Activated naive CD8-positive, alpha-beta T cell treated with anti-CD3 and anti-CD28 coated beads for 36 hours (primary cell): ENCODE measurements at places on chromosomes 2 and 18.

GRCh38 chr2:10220045-10220901 lies 82.4 kb upstream of the HPCAL1 start:
- H3K27ac ChIP-seq = no peak overlapping the region
- H3K27me3 ChIP-seq = no peaks in the 10 kb centered on the region
- no peak for DNase-seq
- no peak overlapping the region for H3K4me3 ChIP-seq
- no peaks in the 10 kb centered on the region for H3K36me3 ChIP-seq

DNA sequence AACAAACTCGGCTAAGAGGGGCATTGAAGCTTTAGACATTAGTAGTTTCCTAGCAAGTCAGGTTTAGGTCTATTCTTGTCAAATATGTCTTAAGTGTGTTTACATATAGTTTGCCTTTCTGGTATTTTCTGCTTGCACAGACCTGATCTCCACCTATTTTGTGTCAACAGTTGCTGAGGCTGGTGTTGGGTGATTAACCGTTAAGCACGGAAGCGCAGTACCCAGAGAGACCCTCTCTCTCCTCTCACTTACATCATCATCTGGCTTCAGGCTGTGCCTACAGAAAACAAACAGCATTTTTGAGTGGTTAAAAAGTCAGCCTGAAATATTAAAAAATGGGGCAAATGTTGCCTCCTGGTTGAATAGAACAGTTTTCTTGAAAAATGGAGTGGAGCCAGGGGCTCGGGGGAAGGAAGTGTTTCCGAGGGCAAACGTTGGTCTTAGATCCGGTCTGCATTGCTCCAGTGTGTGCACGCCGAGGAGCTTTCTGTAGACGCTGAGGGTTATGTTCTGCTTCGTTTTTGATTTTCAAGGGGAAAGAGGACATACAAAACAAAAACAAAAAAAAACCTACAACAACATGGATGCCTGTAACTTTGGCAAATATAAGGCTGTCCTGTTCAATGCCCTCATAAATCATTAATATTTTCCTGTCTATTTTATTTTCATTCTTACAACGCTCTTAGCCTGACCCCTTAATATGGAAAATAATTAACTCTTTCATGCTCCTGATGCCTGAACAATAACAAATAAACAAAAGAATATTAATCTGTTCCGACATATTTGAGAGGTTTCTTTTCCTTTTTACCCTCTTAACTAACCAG lies 120.8 kb downstream of the MEIS1 start:
- peaks cover 6% of the 10 kb centered on the region for H3K4me1 ChIP-seq
- H3K27me3 ChIP-seq = peaks cover 23% of the 10 kb centered on the region
- DNase-seq = no peak
- H3K4me3 ChIP-seq = peak overlapping the region; percentile 25
- no peaks in the 10 kb centered on the region for H3K36me3 ChIP-seq
- H3K27ac ChIP-seq = no peak overlapping the region

GRCh38 chr2:74585406-74586185 lies 31.1 kb downstream of the DOK1 start:
- H3K27ac ChIP-seq = peak overlapping the region; percentile 25
- DNase-seq = peak; percentile 32

- H3K4me1 ChIP-seq = peaks cover 5% of the 10 kb centered on the region
- H3K27me3 ChIP-seq = no peaks in the 10 kb centered on the region
- no peak overlapping the region for H3K27ac ChIP-seq
- no peaks in the 10 kb centered on the region for H3K36me3 ChIP-seq
These were observed 218.4 kb downstream of the ANAPC1 start for GRCh38 chr2:111665551-111666116.

DNA sequence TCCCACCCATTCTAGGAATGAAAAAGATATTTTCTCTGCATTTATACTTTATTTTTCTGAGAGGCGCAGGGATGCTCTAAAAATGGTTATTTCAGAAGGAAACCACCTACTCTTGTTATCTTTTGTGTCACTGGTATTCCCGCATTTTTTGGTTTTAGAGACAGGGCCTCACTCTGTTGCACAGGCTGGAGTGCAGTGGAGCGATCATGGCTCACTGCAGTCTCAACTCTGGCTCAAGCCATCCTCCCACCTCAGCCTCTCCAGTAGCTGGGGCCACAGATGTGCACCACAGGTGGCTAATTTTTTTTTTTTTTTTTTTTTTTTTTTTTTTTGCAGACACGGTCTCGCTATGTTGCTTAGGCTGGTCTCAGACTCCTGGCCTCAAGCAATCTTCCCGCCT lies 135.9 kb downstream of the NCK2 start:
- H3K27ac ChIP-seq = no peak overlapping the region
- peaks cover 81% of the 10 kb centered on the region for H3K4me1 ChIP-seq
- DNase-seq = no peak
- peaks cover 90% of the 10 kb centered on the region for H3K36me3 ChIP-seq

- no peak overlapping the region for H3K27ac ChIP-seq
- H3K4me3 ChIP-seq = no peak overlapping the region
- DNase-seq = no peak
These were observed 244.9 kb downstream of the KLHL29 start for GRCh38 chr2:23629772-23630480.

GRCh38 chr2:117222809-117223208 lies 591.7 kb upstream of the DDX18 start:
- no peaks in the 10 kb centered on the region for H3K4me1 ChIP-seq
- no peaks in the 10 kb centered on the region for H3K36me3 ChIP-seq
- H3K27me3 ChIP-seq = no peaks in the 10 kb centered on the region

DNA sequence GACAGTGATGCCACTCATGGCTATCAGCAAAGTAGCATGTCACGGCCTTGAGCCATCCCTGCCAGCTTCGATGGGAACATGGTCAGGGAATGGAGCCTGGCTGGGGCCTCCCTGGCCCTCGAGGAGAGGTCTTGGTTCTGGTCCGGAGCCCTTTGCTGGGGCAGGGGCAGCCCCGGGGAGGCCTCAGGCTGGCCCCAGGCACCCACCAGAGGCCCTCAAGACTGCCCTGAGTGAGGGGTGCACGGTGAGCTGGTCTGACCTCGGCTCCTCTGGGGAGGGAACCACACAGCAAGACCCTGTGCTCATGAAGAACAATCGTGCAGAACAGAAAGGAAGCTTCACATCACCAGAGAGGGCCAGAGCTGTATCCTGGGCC lies 75.2 kb upstream of the OTOS start:
- no peak overlapping the region for H3K27ac ChIP-seq
- H3K4me1 ChIP-seq = peaks cover 1% of the 10 kb centered on the region
- no peak overlapping the region for H3K4me3 ChIP-seq
- peaks cover 3% of the 10 kb centered on the region for H3K27me3 ChIP-seq

- H3K36me3 ChIP-seq = no peaks in the 10 kb centered on the region
- no peaks in the 10 kb centered on the region for H3K27me3 ChIP-seq
- H3K27ac ChIP-seq = no peak overlapping the region
- no peak overlapping the region for H3K4me3 ChIP-seq
- no peak for DNase-seq
These were observed 136.4 kb downstream of the SCG2 start for GRCh38 chr2:223465793-223466192.

GRCh38 chr2:234427081-234428061 lies 69.5 kb downstream of the ARL4C start:
- peak overlapping the region; percentile 67 for H3K4me3 ChIP-seq
- peaks cover 74% of the 10 kb centered on the region for H3K4me1 ChIP-seq
- H3K36me3 ChIP-seq = peaks cover 18% of the 10 kb centered on the region
- H3K27ac ChIP-seq = peak overlapping the region; percentile 98

DNA sequence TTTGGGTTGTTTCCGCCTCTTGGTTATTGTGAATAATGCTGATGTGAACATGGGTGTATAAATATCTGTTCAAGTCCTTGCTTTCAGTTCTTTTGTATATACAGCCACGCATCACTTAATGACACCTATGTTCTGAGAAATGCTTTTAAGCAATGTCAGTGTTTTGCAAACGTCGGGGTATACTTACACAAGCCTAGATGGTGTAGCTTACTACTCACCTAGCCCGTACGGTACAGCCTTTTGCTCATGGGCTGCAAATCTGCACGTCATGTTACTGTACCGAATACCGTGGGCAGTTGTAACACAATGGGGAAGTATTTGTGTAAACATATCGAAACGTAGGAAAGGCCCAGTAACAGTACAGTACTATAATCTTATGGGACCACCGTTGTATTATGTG lies 12.4 kb downstream of the RALB start:
- no peak overlapping the region for H3K27ac ChIP-seq
- DNase-seq = no peak
- H3K36me3 ChIP-seq = peaks cover 19% of the 10 kb centered on the region
- H3K27me3 ChIP-seq = no peaks in the 10 kb centered on the region
- H3K4me3 ChIP-seq = no peak overlapping the region

GRCh38 chr2:172339371-172340010 lies 87.9 kb upstream of the ITGA6 start:
- DNase-seq = no peak
- H3K4me3 ChIP-seq = peak overlapping the region; percentile 11
- H3K27me3 ChIP-seq = no peaks in the 10 kb centered on the region
- H3K27ac ChIP-seq = peak overlapping the region; percentile 35

DNA sequence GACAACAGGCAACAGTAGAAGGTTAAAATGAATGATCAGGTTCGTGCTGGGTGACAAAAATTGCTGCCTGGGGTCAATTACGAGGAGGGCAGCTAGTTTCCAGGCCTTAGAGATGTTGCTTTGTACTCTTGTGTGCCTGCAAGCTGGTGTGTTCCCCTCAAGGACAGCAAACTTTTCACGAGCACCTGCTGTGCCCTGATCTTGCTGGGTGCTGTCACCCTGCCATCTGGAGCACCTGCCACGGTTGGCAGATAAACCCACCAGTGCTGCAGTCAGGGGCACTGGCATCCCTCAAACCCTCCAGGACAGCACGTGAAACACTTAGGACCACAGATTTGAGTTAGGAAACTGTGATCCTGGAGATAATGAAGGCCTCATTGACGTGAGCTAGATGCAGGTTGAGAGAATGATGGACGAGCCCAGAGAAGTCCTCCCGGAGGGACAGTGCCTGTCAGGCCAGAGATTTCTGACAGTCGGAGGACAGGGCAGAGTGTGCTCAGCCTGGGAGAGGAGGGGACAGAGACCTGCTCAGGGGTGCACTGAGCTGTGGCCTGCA lies 104.3 kb upstream of the RAB12 start:
- DNase-seq = no peak
- H3K27me3 ChIP-seq = peaks cover 3% of the 10 kb centered on the region
- H3K36me3 ChIP-seq = no peaks in the 10 kb centered on the region

DNA sequence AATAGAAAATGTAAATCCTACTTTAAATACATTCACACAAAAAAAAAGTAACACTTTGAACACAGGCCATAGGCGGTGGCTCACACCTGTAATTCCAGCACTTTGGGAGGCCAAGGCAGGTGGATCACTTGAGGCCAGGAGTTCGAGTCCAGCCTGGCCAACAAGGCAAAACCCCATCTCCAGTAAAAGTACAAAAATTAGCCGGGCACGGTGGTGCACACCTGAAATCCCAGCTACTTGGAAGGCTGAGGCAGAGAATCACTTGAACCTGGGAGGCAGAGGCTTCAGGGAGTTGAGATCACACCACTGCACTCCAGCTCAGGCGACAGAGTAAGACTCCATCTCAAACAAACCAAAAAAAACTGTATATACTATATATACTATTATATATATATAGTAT lies 303.6 kb downstream of the BCL11A start:
- H3K4me3 ChIP-seq = no peak overlapping the region
- no peaks in the 10 kb centered on the region for H3K4me1 ChIP-seq
- H3K27ac ChIP-seq = no peak overlapping the region

- H3K27me3 ChIP-seq = peaks cover 85% of the 10 kb centered on the region
- no peak for DNase-seq
- no peaks in the 10 kb centered on the region for H3K36me3 ChIP-seq
- H3K4me1 ChIP-seq = peaks cover 1% of the 10 kb centered on the region
- H3K4me3 ChIP-seq = no peak overlapping the region
These were observed 12.8 kb downstream of the ASIC4 start for GRCh38 chr2:219527076-219527394.

GRCh38 chr18:46071653-46072375 lies at the start of gene PSTPIP2:
Gene PSTPIP2 (minus strand): TSS chr18:46072260. CDS start chr18:46072188, 72 bp downstream.
- DNase-seq = peak; percentile 69
- H3K36me3 ChIP-seq = peaks cover 9% of the 10 kb centered on the region
- H3K27me3 ChIP-seq = no peaks in the 10 kb centered on the region
- H3K27ac ChIP-seq = peak within 1 kb of the TSS; percentile 67
- H3K4me1 ChIP-seq = peaks cover 37% of the 10 kb centered on the region

- H3K4me3 ChIP-seq = no peak overlapping the region
- DNase-seq = no peak
- no peak overlapping the region for H3K27ac ChIP-seq
These were observed 140.9 kb upstream of the XPO1 start for GRCh38 chr2:61679096-61679495.

GRCh38 chr18:41973983-41974382 lies 18.9 kb downstream of the PIK3C3 start:
- no peak for DNase-seq
- no peaks in the 10 kb centered on the region for H3K27me3 ChIP-seq
- no peak overlapping the region for H3K27ac ChIP-seq
- peaks cover 45% of the 10 kb centered on the region for H3K4me1 ChIP-seq
- H3K4me3 ChIP-seq = no peak overlapping the region

DNA sequence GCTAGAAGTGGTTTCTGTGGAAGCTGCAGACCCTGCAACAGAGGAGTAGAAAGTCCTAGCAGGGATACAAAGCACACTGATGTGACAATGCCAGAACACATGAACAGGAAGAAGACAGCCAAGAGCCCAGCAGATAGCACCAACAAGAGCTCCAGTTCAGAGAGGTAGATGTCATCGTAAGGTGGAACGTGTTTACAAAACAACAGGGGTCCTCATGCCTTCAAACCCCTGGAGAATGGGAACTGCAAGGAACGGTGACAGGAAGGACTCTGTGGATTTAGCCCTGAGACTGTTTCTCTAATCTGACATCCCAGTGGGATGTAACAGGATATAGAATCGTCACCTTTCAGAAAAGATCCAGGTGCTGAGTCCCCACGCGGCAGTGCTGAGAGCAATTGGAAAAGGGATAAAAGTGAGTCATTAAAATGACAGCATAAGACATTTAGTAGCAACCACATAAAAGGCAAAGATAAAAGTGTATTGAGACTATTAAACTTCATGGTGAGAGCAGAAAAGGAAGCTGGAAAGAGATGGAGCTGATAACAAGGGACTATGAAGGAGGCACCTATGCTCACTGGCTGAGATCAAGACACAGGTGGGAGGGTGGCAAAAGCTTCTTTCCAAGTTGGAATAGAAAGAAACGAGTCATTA lies 195.2 kb downstream of the FBXO15 start:
- H3K4me1 ChIP-seq = peaks cover 11% of the 10 kb centered on the region
- H3K36me3 ChIP-seq = peaks cover 1% of the 10 kb centered on the region
- no peak for DNase-seq
